ENCODE measurements at places on chromosomes 12 and 14. TPM values are rescaled to one million over a fixed set of nuclear protein-coding genes. Genes with fewer than 3 reads are reported as not detected.

DNA sequence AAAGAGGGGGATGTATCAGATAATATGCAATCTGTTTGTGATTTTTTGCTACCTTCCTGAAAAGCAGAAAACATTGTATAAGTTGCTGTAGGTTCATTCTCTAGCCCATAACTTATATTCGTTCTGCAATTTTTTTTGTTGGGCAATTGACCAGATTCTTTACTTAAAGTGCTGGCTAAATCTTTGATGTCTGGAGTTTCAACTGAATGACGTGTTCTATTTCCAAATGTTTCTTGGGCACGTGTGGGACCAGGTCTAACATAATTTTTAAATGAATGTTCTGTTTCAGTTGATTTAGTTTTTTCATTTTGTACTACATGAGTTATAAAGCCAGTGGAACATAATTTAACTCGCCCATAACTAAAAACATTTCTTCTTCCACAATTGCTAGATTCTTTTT lies 3.8 kb downstream of the MLH3 start:
- H3K27ac ChIP-seq, result peak overlapping the region; percentile 5
- peaks cover 86% of the 10 kb centered on the region for H3K4me1 ChIP-seq
- peaks cover 3% of the 10 kb centered on the region for H3K27me3 ChIP-seq
- peaks cover 11% of the 10 kb centered on the region for H3K36me3 ChIP-seq
- peak overlapping the region; percentile 38 for H3K4me3 ChIP-seq

CATSPERB gene
- total RNA-seq, result not detected

- no peak for DNase-seq
- no peak overlapping the region for H3K27ac ChIP-seq
- peaks cover 4% of the 10 kb centered on the region for H3K27me3 ChIP-seq
- no peak overlapping the region for H3K4me3 ChIP-seq
Measured at GRCh38 chr14:92945544-92945943, 22.6 kb downstream of the CHGA start.

PRKAB1 gene
- total RNA-seq, result 16.0 TPM

AJUBA gene
- total RNA-seq, result 73.3 TPM

LRRC9 gene
- not detected for total RNA-seq

DNA sequence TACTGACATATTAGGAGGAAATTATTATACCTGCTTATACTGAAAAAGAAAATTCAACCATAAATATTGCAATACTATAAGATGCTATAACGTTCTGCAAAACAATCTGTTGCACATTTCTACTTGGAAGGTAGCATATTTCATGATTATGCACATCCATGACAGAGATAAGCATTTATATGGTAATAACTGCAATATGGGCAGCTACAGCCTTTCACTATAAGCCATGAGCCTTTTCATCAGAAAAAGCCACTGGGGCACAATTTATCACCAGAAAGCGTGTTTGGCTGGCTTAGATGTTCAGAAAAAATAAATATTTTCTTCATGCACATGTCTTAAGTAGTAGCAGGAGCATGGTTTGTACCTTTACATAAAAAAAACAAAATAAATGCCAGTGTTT lies 340.7 kb downstream of the GALC start:
- no peaks in the 10 kb centered on the region for H3K27me3 ChIP-seq
- peaks cover 4% of the 10 kb centered on the region for H3K36me3 ChIP-seq
- no peak overlapping the region for H3K4me3 ChIP-seq
- no peaks in the 10 kb centered on the region for H3K4me1 ChIP-seq

DNA sequence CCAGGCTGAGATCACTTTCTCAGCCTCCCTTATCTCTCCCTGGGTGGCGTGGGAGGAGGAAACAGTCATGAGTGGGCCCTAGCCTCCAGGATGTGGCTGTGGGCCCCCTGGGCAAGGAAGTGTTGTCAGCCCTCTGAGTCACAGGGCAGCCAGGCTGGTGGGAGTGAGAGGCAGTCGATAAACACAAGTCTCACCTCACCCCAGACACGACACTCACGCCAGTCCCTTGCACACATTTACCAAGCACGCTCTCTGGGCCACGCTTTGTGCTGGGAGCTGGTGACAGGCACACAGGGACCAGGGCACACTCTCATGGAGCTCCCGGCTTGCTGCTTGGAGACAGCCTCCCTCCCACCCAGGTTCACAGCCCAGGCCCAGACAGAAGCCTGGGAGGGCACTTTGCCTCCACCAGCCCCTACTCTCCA lies 1.9 kb upstream of the KRT79 start:
- peaks cover 36% of the 10 kb centered on the region for H3K4me1 ChIP-seq
- H3K36me3 ChIP-seq, result no peaks in the 10 kb centered on the region
- peak overlapping the region; percentile 23 for H3K4me3 ChIP-seq

CD69 gene
- total RNA-seq, result not detected

TCL1B gene
- not detected for total RNA-seq

- peaks cover 40% of the 10 kb centered on the region for H3K27me3 ChIP-seq
- no peak for DNase-seq
- no peak overlapping the region for H3K4me3 ChIP-seq
- H3K36me3 ChIP-seq, result no peaks in the 10 kb centered on the region
- no peaks in the 10 kb centered on the region for H3K4me1 ChIP-seq
Measured at GRCh38 chr12:103572312-103573045, 14.6 kb upstream of the STAB2 start.

SRRM4 gene
- total RNA-seq, result not detected

LGMN gene
- 37.8 TPM for total RNA-seq

SRGAP1 gene
- 36.8 TPM for total RNA-seq
